ENCODE measurements at places on chromosomes 13 and 19.
A peak's percentile ranks its signal among the peaks of the same experiment; 100 is the strongest.

GRCh38 chr13:62093984-62094780 is 678.5 kb upstream of the PCDH20 start:
- DNase-seq, result no peak

DNA sequence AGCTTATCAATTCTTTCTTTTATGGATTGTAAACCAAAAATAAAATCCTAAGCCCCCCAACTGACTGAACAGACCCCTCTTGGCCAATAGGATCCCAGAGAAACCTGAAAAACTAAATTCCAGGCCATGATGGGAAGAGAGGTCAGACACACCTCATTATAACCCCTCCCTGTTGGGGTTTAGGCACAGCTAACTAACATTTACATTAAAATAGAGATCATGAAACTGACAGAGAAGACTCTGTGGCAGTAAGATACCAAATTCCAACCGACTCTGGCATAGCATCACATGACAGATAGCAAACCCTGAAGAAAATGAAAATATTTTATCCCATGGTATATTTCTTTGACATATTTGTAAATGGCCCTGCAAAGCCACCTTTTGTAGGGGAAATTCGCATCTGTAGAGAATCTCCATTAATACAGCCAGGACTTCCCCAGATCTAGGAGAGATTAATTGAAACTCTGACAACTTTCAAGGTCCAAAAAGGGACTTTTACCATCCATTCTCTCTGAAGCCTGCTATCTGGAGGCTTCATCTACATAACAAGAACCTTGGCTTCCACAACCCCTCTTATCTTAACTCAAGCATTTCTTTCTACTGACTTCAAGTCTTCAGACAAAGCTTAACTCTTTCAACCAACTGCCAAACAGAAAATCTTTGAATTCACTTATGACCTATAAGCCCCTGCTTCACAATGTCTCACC is 27.1 kb upstream of the GAS6 start:
- no peak for DNase-seq

GRCh38 chr19:50925734-50926133 is 14.5 kb upstream of the KLK4 start:
- no peak for DNase-seq

DNA sequence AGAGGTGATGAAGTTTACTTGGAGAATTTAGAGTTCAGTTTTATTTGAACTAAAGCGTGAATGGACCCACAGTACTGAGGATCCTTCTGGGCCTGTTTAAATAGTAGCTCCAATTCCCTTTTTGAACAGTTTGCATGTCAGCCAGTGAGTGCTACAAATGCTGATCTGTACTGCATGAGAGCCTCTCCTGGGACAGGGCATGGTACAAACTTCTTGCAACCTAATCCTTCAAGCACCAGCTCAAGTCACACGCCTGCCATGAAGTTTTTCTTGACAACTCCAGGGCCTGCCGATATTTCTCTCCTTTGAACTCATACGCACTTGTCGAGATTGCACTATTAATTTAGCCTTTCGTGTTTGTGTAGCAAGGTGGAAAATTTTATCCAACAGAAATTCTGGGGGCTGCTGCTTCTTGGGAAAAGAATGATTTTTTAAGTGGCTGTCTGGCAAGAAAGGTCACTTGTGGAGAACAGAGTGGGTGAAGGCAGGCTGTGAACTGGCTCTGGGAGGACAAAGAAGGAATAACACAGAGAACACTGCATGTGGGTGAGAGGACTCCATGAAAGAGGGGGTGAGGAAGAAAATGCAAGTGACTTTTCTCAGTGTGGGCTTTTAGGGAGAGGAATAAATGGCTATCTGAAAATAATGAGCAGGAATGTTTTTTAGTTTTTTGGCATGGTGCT is 192.5 kb downstream of the NDFIP2 start:
- DNase-seq, result no peak

DNA sequence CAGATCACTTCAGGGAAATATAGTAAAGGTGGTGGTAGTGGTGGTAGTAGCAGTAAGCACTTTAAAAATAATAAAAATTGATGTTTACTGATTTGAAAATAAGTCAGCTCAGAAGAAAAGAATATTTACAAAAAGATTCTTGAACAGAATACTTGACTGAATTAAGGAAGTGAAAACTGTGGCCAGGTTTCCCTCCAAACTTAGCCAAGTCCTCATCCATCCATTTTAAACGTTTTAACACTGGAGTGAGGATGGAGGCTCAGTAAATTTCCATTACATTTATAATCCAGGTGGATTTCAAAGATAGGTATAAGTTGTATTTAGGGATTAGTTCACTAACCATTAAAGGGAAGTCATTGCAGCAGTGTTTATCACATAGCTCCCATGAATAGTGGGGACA is 221.5 kb downstream of the RGCC start:
- no peak for DNase-seq

DNA sequence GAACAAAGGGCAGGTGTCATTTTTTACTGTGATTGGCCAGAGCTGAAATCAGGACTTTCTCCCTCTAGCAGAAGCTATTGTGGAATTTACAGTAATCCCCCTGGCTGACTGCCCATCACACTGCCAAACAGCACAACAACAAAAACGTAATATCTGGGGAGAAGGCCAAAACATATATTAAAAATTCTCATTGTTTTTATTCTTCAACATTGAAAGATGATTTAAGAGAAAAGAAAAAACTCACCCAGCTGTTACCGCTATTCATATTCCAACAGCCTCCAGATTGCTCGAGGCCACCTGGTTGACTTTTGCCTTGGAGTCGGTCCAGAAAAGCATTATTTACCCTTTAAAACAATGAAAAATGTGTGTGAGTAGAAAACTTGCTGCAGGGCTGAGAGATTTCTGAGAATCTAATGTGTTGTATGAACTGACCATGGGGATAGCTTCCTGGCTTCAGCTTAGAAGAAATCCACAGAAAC is 97.2 kb downstream of the EPSTI1 start:
- DNase-seq, result no peak

GRCh38 chr19:5424192-5424973 is 30.8 kb upstream of the ZNRF4 start:
- DNase-seq, result no peak

GRCh38 chr19:3950871-3951861 is 18.3 kb downstream of the NMRK2 start:
- no peak for DNase-seq

DNA sequence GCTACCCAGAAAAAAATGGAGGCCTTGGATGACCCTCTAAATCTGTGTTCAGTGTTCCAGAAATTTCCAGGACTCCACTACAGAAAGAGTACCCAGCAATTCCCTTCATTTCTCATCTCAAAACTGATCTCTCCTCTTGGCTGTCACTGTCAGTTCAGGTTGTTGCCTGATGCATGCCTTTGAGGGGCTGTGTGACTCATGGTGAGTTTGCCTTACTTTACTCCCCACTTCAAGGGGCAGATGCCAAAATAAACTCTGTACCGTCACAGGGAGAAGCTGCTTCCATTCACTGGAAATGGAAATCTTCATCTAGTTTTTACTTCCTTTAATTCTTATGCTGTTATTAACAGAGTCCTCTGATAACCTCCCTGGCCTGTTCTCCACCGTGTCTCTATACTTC is 1075.0 kb downstream of the DIAPH3 start:
- no peak for DNase-seq

- peak; percentile 37 for DNase-seq
Observed at GRCh38 chr13:71659404-71659803, 207.6 kb downstream of the DACH1 start.

- DNase-seq, result no peak
Observed at GRCh38 chr13:90485436-90485835, 862.1 kb upstream of the MIR17HG start.

DNA sequence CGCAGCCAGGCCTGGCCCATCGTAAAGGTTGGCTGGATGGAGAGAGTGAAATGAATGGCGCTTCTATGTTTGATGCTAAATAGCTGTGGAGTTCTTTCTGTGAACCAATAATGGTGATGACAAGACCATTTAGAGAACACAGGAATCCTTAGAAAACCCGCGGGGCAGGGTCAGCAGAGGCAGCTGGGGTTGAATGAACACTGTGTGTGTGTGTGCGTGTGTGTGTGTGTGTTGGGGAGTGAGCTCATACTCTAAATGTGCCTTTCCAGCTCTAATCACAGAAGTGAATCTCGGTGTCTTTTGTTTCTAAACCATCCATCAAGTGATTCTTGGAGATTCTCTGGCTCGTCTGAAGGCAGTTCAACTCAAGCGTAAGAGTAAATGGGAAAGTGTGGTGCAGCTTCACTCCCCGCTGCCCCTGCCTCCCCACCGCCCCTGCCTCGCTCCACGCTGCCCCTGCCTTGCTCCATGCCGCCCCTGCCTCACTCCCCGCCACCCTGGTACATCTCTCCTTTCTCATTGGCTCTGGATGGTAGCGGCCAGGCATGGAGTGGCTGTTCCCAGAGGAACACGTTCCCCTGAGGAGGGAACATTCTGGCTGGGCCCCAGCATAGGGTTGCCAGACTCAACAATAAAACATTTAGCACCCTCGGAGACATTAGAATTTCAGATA is 21.2 kb downstream of the TMPRSS9 start:
- peak; percentile 12 for DNase-seq

GRCh38 chr19:5358173-5358800 is 17.7 kb upstream of the PTPRS start:
- no peak for DNase-seq

DNA sequence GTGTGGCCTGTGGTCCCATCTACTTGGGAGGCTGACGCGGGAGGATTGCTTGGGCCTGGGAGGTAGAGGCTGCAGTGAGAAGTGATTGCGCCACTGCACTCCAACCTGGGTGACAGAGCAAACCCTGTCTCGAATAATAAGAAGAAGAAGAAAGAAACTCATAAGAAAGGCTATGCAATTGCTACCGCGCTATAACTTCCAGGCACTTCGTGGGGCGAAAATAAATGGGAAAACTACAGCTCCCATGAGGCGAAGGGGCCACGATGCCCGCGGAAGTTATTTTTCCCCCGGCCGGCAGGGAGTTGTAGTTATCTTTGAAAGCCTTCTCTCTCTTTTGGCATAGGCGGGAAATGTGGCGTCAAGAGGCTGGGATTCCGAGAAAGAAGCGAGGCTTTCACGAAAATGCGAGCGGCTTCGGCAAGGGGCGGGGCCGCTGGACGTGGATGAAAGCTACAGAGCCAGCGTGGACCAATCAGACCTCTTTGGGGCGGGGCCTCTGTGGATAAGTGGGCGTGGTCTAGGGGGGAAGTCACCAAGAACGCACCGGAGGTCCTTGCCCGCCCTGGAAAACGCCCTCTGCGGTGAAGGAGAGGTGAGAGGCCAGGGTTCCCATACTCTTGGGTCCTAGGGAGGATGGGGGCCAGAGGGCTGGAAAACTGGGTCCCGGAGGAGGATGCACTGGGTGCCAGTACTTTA is at the start of gene NUCB1:
Gene NUCB1 (plus strand): TSS at position 532 of the 696 bp plus-strand sequence. CDS start 485 bp downstream, outside the sequence.
- peak; percentile 98 for DNase-seq

- DNase-seq, result no peak
Observed at GRCh38 chr19:13684021-13684420, 80.3 kb upstream of the MRI1 start.

DNA sequence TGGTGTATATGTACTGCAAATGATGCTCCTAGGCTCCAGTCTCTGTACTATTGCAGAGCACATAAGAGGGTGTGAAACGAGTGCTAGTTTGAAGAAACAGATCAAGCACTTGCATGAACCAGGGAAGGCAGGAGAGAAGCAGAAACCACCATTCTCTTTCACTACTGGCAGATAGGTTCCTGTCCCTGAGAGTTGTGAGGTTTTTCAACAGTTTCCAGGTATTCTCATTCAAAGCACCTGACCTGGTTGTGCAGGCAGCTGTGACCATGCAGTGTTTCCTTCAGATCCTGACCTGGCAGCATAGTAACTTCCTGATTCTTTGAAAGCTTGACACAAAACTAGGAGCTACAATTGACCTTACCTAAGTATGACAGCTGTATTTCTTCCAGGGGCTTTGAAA is 164.9 kb downstream of the UFM1 start:
- no peak for DNase-seq

GRCh38 chr13:45243077-45243476 is 42.2 kb upstream of the KCTD4 start:
- no peak for DNase-seq

- DNase-seq, result no peak
Observed at GRCh38 chr19:1262623-1263123, 6.5 kb upstream of the CIRBP start.

GRCh38 chr13:24888291-24888931 is 124.4 kb downstream of the RNF17 start:
- DNase-seq, result no peak
